ENCODE measurements at places on chromosomes 11 and 22.

DNA sequence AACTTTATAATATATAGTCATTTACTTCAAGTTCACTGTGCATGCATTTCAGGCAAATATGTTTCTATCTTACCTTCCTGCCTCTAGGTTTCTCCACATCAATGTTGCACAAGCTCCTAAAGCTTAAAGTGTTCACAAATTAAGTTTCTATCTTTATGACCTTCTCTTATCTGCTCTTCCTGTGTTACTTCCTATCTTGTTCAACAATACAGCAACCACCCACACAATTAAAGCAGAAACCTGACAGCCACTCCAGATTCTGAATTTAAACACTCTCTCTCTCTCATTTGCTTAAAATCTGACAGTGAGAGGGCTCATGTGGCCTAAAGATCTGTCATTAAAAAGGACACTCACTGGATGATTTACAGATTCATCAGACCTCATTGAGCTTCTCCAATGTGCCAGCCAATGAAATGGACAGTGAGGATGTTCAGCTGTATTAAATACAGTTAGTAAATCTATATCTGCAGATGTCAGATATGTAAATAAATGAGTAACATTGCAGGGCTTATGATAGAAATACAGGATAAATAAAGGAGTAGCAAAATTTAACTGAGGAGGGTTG lies 10.9 kb downstream of the PDGFD start:
- DNase-seq: no peak

DNA sequence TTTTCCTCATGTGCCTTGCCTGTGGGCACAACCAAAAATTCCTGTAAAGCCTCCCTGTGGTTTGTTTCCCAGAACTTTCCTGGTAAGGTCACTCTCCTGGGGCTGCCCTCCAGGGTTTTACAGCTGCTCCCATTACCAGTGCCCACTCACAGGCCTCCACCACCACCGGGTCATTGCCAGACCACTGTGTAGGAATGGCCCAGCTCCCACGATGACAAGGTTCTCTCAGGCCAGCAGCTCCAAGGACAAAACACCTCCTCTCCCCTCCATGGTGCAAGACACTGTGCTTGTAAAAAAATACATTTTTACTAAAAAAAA lies 96.1 kb upstream of the AKIP1 start:
- no peak for DNase-seq

GRCh38 chr11:11605821-11606450 lies 15.9 kb downstream of the GALNT18 start:
- no peak for DNase-seq

- no peak for DNase-seq
Observed at GRCh38 chr11:25655636-25656035, 676.3 kb upstream of the ANO3 start.

DNA sequence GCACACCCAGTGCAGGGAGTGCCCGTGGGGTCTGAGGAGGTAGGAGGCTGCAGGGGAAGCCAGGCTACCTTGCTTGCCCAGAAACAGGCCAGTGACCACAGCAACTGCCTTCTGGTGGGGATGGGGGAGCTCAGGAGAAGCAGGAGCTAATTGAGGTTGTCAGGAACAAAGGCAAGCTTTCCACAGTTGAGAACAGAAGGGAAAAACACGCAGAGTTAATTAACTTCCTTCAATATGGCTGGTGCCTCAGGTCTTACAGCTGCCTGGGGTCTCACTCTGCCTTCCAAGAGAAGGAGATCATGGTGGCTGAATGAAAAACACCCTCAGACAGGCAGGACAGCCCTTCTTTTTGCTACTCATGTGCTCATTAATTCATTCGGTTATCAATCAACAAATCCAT lies 127.9 kb upstream of the SYT13 start:
- no peak for DNase-seq

DNA sequence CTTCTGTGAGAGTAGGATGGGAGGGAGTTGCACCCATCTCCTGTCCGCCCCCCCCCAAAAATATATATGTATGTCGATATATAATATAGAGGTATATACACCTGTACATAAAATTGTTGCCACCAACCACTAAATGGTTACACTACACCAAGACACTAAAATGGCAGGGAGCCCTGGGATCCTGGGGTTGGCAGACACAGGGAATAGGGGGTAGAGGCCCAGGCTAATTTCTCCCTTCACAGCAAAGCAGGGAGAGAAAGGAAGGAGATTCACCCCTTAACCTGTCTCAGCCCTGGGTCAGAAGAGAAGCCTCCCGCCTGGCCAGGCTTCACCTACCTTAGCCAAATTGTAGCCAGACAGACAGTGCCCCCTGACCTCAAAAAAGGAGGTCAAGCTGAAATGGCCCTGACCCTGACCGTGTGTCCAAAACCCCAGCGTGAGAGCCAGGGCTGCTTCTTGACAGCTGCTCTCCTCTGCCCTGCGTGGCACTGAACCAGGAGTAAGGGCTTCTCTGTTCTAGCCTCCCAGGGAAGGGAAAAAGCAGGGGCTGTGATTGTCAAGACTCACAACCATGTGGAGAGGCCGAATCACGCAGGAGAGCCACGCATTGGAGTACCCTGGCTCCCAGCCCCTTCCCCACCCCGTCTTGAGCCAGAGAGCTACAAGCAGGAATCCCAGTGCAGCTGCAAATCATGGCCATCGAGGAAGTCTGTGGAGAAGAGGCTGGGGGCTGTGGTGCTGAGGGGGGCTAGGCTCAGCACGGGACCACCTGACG lies 40.5 kb downstream of the SGSM3 start:
- DNase-seq: peak; percentile 16

GRCh38 chr11:112694245-112694644 lies 267.0 kb upstream of the NCAM1 start:
- DNase-seq: no peak

- no peak for DNase-seq
Observed at GRCh38 chr11:60242740-60243239, at the start of gene MS4A4E. TSS of gene MS4A4E (minus strand) at chr11:60243137. CDS start at chr11:60230055, 13,082 bp downstream.

DNA sequence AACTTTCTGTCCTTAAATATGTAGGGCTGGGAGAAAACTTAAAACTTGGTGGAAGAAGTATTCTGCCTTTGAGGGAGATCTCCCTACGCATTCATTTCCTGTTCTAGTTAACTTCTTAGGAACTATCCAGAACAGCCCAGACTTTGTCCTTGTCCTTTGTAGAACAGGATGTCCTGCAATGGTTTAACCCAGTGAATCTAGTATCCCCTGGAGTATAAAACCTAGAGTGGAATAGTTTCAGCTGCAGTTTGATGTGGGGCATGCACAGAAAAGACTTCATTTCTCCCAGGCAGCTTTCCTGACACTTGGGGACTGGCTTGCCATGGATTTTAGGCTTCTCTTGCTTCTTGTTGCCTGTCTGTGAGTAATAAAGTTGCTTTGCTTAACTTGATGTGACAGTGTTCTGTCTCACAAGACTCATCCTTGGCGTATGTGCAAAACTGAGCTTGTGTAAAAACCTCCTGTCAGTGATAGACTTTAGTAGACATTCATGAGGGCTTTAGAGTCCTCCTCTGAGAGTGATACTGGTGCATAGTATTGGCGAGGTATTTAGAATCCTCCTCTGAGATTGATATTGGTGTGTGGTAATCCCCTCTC lies 28.2 kb downstream of the ARHGAP42 start:
- DNase-seq: no peak

- no peak for DNase-seq
Observed at GRCh38 chr11:7605186-7605943, 67.9 kb downstream of the CYB5R2 start.

DNA sequence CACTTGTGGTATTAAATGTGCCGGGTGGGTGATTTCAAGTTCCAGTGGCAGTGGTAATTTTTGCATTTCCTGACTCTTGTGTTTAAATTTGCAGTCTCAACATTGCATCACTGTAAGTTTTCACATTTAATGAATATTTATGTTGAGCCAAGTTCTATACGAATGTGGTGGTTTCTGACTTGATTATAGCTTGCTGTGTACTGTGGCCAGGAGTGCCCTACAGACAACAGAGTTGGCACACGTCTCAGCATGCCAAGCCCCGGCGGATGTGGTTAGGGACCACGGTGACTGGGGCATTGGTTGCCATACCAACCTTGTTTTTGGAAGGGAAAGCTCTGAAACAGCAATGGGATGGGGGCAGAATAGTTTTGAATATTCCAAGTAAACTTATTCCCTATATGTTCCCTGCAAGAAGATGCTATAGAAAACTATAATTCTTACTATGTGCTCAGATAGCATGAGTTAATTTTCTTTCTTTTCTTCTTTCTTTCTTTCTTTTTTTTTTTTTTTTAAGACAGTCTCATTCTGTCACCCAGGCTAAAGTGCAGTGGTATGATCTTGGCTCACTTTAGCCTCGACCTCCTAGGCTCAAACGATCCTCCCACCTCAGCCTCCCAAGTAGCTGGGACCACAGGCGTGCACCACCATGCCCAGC lies 16.0 kb downstream of the ZNRF3 start:
- no peak for DNase-seq

GRCh38 chr11:14418801-14419417 lies 59.9 kb upstream of the RRAS2 start:
- no peak for DNase-seq

DNA sequence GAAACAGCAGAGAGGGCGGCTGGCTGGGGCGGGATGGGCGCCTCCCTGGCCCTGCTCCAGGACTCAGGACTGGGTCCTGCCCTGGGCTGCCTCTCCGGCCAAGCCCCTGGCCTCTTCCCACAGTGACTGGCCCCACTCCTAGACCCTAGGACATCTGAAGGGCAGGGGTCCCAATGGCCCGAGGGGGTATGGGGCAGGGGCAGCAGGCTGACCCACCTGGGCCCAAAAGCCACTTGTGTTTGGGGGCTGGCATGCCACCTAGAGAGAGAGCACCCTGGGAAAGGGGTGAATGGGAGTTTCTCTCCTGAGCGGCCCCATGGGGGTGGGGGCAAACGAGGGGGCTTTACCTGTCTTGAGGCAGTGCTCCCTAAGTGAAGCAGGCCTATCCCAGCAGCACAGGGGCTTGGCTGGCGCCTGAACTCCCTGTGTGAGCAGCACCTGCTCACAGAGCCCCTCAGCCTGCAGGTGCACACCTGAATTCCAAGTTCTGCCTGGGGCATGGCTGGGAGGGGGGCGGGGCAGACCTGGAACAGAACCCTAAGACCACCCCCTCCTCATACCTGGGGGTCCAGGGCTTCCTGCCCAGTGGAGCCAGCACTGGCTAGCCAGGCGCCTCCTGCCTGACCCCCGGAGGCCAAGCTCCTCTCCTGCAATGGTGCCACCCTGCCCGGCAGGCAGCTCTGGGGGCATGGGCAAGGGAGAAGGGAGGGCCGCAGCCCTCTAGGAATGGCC lies 16.9 kb downstream of the DUSP8 start:
- DNase-seq: no peak

- no peak for DNase-seq
Observed at GRCh38 chr11:99423428-99423983, 402.8 kb downstream of the CNTN5 start.

DNA sequence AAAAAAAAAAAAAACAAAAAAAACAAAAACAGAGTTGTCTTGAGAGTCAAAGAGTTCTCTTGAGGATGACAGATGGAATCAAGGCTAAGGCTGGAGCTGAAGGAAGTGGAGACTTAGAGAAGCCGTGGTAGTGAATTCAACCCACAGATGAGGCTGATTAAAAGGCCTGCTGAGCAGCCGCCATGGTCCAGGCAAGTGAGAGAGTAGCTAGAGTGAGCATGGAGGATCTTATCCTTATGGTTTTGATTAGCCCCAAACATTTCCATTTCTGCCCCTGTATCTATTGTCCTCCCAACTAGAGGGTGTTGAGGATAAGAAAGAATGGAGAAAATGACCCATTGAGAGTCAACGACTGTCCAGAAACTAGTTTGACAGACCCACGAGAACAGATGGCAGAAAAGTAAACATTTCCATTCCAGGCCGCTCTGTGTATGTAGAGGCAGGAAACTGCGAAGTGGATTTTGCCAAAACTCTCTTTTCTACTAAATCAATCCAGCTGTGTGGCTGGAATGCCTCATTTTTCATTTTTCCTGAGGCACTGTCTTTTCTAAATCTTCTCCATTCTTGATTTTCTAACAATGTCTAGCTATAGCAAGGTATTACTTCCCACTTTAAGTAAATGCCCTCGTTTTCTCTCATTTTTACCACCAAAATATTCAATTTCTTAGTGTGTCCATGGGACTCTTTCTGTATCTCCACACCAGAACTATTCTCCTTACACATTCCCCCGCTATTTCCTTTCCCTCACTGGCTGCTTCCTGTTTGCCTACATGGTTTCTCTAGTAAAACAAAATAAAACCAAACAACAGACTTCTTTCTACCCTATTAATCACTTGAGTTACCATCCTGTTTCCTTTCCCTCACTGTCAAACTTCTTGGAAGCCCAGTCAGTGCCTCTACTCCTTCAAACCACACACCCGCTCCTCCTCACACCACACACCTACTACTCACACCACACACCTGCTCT lies 5.4 kb upstream of the MMP8 start:
- no peak for DNase-seq

DNA sequence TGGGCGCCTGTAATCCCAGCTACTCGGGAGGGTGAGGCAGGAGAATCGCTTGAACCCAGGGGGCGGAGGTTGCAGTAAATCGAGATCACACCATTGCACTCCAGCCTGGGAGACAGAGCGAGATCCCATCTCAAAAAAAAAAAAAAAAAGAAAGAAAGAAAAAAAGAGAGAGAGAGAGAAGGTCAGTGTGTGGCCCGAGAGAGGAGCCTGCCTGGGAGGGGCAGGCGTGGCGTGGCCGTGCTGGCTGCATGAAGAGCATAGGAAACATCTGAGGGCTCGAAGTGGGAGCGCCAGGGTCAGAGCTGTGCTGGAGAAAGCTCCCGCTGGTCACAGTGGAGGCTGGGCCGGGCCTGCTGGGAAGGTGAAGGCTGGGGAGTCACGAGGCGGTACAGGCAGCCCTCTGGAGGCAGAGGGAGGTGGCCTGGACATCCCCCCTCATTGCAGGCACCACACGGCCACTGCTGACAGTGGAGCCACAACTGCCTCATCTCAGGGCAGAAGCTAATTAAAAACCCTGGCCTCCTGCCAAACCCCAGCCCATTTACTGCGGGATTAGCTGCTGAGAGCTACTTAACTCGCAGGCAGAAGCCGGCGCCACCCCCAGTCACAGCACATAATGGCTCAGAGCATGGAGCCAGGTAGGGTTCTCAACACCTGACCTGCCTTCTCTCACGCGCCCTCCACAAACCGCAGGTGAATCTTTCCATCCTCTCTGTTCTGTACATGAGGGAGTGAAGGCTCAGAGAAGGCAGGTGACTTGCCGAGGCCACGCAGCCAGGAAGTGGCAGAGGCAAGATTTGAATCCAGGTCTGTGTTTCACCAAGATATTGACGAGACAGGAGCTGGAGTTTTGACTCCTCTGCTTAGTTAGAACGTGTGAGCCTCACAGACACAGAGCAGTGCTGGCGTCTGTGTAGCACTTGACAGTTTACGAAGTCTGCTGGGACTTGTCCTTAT lies 32.6 kb downstream of the NFAM1 start:
- DNase-seq: no peak

DNA sequence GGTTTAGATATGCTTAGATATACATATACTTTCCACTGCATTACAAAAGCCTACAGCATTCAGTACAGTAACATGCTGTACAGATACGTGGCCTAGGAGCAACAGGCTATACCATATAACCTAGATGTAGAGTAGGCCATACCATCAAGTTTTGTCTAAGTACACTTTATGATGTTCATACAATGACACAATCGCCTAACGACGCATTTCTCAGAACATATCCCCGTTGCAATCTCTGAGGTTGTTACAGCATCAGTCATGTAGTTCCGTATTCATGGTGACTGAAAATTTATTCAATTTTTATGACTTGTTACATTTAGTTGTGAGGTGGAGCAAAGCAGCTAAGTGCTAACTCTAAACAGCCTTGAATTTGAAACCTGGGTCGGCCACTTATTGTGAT lies 6.7 kb downstream of the ZBTB44 start:
- DNase-seq: no peak

GRCh38 chr11:78268591-78269410 lies 80.1 kb downstream of the USP35 start:
- no peak for DNase-seq

Measured in natural killer cell treated with Interleukin-12 subunit alpha and Interleukin-12 subunit beta and Interleukin-15 and Interleukin-18, amount 100 ng/mL, for 72 hours (primary cell).